Panc1 (cell line): ENCODE measurements at places on chromosomes 13 and 19.

- DNase-seq: no peak
These were observed 21.1 kb downstream of the PROSER1 start for GRCh38 chr13:39016787-39017186.

DNA sequence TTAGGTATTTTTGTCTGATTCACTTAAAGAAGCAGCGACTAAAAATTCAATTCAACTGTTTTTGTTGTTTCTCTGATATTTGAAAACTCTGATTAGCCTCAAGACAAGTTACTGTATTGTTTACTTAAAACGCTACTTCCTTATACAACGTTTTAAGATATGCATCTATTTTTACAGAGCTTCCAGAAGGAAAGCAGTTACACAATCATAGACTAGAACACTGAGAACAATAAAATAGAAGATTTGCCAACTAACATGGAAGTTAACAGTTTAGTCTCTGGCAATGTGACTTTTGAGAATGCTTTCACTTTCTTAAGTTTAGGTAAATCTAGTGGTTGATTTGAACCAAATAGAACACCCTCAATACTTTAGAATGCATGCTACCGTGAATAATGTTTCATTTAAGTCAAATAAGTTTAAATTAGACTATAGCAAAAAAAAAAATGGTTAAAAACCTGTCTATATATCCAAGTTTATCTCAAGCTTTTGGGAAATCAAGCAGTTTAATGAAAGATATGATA, 614.8 kb downstream of the DACH1 start:
- no peak for DNase-seq

- DNase-seq: no peak
These were observed 799.2 kb downstream of the GPC5 start for GRCh38 chr13:92197669-92198068.

DNA sequence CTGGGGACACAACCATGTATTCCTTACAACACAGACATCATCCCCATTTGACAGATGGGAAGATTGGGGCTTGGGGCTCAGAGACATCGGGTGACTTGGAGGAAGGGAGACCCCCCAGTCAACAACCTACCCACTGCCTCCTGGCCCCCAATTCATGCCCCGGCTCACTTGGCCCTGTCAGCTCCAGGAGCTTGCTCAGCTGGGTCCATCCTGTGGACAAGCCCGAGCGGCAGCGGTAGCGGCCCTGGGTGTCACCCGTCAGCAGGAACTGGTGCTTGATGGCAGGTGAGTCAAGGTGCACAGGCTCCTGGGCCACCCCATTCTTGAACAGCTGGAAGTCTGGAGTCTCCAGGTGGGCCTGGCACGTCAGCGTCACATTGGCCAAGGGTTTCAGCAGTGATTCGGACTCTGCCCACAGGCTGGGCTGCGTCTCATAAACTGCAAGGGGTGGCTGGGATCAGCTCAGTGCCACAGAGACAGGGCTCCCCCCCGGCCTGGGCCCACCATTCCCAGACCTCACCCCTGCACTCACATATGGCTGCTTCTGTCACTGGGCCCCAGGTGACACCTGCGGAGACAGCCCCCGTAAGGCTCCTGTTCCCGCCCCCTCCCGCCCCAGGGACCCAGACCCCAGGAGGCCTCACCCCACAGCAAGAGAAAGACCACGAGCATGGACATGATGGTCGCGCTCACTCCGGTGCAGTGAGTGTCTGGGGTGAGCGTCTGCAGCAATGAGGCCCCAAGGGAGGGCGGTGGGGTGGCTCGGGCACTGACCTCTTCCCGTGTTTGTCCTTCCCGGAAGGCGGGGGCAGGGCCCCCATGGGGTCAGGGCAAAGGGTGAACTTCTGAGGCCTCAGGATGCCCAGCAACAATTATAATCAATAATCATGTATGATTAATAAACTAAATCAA, at the start of gene A1BG:
Gene A1BG, minus strand, starts transcription at position 733 of the 912 bp plus-strand sequence. Its CDS starts 55 bp downstream, at position 678.
- DNase-seq: no peak

- DNase-seq: no peak
These were observed 89.3 kb upstream of the UQCRFS1 start for GRCh38 chr19:29302002-29302928.

DNA sequence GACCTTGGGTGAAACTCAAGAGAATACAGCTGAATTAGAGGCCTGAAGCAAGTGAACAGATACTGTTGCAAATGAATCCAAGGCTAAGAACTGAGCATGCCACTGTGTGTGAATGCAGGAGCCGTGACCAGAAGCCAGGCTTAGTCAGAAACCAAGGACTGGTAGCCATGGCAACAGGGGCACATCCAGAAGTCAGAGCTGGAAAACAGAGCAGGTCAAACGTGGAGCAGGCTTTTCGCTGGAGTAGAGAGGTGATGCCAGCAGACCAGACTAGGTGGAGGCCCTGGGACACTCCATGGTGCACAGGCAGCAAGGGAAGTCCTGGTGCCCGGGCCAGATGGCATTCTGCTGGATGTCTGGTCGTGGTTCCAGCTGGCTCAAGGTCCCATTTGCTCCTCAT, 564.1 kb downstream of the PCDH9 start:
- no peak for DNase-seq

DNA sequence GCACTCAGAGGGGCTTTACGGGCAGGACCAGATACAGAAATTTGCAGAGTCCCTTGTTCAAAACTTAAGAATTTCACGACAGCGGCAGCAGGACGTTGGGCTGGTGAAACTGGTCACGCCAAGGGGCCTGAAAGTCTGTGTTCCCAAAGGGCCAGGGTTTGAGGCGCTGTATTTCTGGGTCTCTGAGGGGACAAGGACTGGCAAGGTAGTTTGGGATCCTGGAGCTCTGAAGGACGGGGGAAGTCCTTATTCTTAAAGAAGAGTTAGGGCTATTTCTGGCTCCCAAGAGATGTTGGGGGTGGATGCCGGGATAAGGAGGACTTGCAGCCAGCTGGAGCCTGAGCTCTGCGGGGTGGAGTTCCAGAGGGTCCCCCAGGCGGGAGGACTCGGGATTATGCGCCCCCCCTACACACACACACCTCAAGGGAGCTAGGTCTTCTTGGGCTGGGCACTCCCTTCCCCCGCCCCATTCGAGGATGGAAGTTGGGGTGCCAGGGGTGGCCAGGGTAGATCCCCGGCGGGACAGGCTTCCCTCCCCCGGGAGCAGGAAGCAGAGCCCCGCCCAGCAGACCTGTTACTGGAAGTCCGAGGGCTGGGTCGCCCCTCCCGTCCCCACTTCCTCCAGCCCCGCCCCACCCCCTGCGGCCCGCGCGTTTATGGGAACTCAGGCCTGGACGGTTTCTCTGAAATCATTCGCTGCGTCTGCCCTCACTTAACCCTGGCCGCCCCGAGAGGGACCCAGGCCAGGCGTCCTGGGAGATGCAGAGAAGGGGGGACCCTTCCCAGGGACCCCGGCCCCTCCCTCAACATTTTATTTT, 5.6 kb downstream of the BCL3 start:
- DNase-seq: no peak

DNA sequence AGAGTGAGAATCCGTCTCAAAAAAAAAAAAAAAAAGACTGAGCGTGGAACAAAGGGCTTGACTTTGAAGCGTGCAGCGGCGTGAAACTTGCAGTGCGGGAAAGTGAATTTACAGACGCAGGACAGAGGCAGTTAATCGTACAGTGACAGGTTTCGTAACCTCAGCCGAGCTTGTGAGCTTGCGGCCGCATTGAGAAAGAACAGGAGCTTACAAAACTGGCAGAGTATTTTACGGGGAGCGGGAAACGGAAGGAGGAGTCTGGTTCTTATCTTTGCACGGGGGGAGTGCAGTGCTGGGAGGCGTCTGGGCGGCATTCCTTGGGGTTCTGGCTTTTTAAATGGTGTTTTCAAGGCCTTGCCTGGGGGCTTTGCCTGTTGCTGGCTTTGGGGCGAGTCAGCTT, 6.0 kb upstream of the BSG start:
- DNase-seq: no peak

- DNase-seq: no peak
These were observed 5.5 kb downstream of the ZBTB7A start for GRCh38 chr19:4061178-4061682.

DNA sequence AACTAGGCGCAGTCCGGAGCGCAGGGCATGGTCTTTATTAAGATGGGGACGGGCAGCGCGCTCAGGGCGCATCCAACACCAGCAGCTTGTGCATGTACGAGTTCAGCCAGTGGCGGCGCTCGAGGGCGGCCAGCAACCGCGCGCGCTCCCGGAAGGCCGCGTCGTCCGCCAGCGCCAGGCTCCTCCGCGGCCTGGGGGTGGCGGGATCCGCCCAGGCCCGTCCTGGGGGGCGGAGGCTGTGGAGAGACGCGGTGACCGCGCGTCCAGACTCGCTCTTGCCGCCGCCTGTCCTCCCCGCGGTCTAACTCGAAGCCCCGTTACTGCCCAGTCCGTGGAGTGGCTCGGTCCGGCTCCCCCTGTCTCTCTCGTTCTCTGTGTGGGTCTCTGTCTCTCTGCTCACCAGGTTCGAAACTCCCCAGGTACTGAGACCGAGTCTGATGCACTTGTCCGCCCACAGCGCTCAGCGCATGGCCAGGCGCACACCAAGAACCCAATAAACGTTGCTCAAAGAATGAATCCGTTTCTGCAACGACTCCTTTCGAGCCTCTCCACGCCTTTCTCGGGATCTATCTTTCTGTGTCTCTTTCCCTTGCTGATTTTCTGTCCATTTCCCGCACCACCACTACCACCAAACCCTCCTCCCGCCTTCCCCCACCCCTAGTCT, 702 bp downstream of the PTH2 start:
- DNase-seq: no peak

DNA sequence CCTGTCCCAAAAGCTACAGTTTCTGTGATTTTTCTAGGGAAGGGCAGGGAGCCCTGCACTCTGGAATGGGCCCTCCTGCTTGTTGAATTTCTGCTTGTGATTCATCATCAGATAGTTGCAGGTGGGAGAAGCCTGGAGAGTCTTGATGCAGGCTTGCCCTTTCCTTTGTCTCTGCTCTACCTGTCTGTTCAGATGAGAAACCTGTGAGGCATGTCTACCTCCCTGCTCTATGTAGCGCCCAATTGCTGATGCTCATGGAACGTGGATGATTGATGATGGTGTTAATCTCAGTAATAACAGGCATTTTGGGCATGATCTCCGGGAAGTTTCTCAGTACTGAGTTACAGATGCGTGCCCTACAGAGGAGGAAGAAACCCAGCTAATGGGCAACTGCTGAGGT, 10.9 kb upstream of the CBY2 start:
- no peak for DNase-seq
